ENCODE measurements at places on chromosomes 6 and 20.

- H3K27me3 ChIP-seq = no peaks in the 10 kb centered on the region
- H3K27ac ChIP-seq = no peak overlapping the region
- no peak for DNase-seq
- H3K4me1 ChIP-seq = no peaks in the 10 kb centered on the region
These were observed 61.4 kb downstream of the NPEPL1 start for GRCh38 chr20:58753922-58754551.

GRCh38 chr6:111625461-111626391 lies 20.0 kb upstream of the TRAF3IP2 start:
- H3K4me3 ChIP-seq = no peak overlapping the region
- H3K27ac ChIP-seq = peak overlapping the region; percentile 70
- no peak for DNase-seq
- H3K27me3 ChIP-seq = no peaks in the 10 kb centered on the region
- H3K4me1 ChIP-seq = peaks cover 17% of the 10 kb centered on the region

GRCh38 chr20:19976595-19977372 lies 40.4 kb upstream of the NAA20 start:
- H3K27ac ChIP-seq = peak overlapping the region; percentile 94
- peaks cover 42% of the 10 kb centered on the region for H3K4me1 ChIP-seq
- H3K4me3 ChIP-seq = peak overlapping the region; percentile 69
- peaks cover 2% of the 10 kb centered on the region for H3K36me3 ChIP-seq

DNA sequence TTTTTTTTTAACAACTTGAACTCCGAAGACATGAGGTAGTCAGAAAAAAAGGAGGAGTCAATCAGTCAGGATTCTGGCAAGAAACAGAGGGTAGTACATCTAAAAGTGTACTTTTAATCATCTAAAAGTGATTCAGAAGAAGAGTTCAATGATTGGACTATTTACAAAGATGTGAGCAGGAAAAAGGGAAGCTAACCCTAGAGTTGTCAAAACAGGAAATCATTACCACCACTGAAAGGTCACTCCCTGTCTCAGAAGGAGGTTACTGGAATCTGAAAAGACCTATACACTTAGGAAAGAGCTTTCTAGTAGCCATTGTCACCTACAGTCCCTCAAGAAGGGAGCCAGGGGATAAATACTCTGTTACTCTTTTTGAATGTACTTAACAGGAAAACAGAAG lies 16.7 kb upstream of the LMBRD1 start:
- H3K4me1 ChIP-seq = no peaks in the 10 kb centered on the region
- no peak overlapping the region for H3K27ac ChIP-seq
- no peak overlapping the region for H3K4me3 ChIP-seq
- no peaks in the 10 kb centered on the region for H3K27me3 ChIP-seq
- DNase-seq = no peak

GRCh38 chr20:13809373-13809772 lies 24.5 kb downstream of the NDUFAF5 start:
- peaks cover 56% of the 10 kb centered on the region for H3K36me3 ChIP-seq
- no peak overlapping the region for H3K27ac ChIP-seq
- no peak overlapping the region for H3K4me3 ChIP-seq
- no peaks in the 10 kb centered on the region for H3K4me1 ChIP-seq
- no peak for DNase-seq

Measured in spinal cord (tissue), 10 donors.